ENCODE measurements at places on chromosomes 5 and 9.

DNA sequence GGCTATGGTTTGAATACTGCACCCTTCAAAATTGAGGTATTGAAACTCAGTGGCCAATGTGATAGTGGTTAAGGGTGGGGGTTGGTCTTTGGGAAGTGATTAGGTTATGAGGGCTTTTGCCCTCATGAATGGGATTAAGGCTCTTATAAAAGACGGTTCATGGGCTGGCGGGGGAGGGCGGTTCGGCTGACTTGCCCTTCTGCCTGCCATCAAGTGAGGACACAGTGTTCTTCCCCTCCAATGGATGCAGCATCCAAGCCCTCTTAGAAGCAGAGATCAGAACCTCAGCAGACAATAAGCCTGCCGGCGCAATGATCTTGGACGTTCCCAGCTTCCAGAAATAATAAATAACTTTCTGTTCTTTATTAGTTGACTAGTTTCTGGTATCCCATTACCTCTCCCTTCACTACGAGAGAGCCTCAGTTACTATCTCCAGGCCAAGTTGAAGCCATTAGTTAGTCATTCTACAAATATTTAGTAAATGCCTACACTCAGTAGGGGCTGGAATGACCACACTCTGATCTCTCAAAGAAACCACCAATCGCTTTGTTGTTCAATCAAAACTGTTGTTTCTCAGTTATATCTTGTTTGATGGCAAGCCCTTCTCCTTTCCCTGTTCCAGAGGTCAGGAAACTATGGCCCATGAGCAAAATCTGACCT lies 219.3 kb downstream of the TSSK1B start:
- no peak for DNase-seq

DNA sequence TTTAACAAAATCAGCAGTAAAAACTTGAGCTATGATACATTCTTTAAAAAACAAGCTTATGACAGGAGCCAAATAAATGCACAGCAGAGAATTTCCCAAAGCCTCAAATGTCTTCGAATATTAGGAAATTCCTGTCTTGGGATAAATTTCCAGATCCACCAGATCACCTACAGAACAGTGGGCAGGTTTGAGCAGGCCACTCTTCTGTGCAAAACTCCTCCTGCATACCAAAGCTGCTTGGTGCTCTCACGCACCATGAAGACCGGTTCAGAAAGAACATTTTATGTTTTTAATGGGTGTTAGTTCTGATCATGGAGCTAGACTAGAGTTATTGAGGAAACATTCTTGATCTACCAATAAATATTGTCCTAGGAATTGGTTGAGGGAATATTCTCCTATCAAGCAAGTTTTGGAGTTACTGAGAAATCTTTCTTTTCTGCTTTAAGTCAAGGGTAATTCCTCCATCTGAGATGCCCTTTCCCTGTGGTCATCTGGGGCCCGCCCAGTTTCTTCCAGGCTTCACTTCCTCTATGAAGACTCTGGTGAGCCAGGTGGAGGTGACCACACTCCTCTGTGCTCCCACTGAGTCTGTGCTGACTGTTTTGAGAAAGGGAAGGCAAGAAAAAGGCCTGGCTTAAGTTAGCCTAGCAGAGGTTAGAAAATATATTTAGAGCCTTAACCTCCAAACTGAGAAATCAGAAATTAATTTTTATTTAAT lies 17.9 kb downstream of the TNFSF15 start:
- no peak for DNase-seq

DNA sequence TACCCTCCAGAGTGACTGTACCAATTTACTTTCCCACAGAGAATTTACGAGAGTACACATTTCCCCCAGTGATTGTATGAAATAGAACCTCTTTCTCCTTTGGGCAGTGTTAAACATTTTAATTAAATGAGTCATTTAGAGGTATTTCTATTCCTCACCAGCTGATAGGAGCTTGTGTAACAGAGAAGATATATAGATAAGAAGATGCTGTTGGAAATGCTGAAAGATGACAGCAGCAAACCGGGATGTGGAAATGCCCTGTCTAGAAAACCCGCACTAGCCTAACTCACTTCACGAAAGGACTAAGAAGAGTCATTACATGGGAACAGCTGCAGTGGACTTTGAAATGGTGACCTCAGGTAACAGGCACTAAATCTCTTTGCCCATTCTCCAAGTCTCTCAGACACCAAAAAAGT lies 68.3 kb downstream of the LPAR1 start:
- peak; percentile 7 for DNase-seq

DNA sequence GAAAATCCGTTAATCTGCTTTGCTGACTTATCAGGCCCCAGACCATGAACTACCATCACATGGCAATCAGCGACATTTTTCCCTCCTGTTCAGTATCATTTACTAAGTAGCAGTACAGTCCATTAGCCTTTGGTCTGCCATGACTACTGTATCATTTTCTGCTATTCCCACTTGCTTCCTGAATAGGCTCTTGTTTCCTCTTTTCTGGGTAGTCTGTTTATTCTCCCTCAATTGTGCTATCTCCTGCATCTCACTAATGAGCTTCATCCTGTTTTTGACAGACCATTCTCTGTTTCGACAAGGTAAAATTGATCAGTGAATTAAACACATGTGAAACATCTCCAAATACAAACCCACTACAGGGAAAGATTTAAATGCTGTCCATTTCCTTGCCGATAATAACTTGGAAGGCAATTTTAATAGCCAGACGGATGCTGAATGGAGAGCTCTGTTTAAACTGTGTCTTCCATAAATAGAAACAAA lies 263.5 kb upstream of the ANKRD55 start:
- no peak for DNase-seq

DNA sequence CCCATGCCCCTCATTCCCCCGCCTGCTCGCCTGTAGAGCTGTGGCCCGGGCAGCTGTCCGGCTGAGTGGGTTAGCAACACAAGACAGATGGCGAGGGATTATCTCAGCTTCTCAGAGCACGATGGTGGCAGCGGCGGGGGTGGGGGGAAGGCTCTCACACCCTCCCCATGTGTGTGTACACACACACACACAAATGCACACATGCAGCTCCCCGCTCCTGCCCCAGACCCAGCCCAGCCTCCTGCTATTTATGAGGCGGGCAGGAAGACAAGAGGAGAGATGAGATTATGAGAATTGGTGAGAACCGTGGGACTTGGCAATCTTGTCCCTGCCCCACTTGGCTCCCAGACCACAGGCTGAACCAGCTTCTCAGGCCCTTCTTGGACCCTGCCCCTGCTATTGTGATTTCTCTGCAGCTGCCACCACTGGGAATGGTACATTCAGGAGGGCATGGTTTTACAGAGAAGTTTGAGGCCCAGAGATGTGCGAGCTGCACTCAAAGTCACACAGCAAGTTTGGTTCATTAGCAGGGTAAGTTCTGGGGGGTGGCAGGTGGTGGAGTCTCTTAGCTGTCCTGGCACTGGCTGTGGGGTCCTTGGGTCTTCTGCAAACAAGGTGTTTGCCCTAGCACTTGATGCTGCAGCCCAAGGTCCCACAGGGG lies 51.0 kb upstream of the PSD2 start:
- DNase-seq = no peak

GRCh38 chr5:127581450-127581849 lies 64.0 kb downstream of the PRRC1 start:
- no peak for DNase-seq

DNA sequence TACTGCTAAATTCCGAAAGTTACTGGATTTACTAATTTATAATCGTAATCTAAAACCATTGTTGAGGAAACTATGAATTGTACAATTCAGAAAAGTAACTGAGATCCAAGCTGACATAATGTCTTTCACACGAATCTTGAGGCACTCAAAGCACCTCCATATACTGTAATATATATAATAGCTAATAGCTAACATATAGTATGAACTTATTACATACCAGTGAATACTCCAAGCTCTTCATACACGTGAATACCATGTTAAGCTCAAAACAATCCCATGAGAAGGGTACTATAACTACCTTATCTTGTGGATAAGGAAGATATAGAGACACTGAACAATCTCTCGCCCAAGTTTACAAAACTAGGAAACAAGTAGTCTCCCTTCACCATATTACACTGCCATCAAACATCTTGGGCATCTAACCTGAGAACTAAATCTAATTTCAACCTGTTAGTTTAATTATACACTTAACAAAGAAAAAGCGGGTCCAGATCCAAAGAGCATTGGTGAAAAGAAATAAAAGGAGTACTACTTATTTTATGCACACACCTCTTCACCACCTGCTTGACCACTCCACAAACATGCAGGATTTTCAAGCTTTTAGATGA lies 1.0 kb downstream of the NUDCD2 start:
- DNase-seq = peak; percentile 17

DNA sequence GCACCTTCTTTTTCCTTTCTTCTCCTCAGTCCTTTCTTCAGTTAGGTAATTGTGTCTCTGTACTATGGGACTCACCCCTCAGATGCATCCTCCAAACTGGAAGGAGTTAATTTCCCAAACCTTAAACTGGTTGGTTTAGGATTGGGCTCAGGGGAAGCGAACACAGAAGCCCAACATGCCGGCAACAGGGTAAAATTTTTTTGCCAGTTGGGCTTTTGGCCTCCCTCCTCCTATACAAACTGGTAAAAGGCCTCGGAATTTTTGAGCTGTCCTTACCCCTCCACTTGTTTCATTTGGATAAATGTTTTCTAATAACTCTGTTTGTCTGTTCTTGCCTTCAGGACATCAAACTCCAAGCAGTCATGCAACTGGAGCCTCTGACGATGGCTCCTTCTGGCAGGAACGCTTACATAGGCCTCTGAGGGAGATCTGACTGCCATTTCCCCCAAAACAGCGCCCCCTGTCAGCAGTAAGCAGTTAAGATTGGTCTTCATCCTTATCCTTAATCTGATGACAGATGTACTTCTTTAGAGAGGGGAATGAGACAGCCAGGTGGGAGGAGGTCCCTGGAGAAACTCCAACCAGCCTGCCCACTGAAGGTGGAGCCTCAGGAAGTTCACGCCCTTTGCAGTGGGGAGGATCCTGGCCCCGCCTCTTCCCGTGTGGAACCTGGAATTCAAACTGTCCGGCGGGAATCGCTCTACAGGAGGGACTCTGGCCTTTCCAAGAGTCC lies 57.8 kb upstream of the SPINK5 start:
- peak; percentile 2 for DNase-seq

Measured in RKO (cell line).